ENCODE measurements at places on chromosomes 7 and 10.

DNA sequence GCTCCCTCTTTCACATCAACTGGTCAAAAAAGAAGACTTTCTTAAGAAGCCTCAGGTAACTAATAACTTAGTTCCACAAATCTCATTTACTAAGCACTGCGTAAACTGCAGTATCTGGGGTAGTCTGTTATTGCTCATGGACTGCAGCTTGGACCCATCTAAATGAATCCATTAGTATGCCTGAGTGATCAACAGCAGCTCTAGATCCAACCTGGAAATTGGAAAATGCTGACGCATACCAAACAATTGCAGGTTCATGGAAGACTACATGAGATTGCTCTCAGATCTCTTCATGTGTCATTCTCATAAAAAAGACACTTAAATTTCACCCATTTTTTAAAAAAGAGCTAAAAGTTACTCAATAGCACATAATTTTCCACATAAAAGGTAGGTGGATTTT lies 121.6 kb downstream of the IDE start:
- no peak for DNase-seq

GRCh38 chr10:14698111-14698828 lies 76.4 kb downstream of the FAM107B start:
- no peak for DNase-seq

GRCh38 chr10:17348501-17349349 lies 105.7 kb downstream of the ST8SIA6 start:
- DNase-seq: no peak

DNA sequence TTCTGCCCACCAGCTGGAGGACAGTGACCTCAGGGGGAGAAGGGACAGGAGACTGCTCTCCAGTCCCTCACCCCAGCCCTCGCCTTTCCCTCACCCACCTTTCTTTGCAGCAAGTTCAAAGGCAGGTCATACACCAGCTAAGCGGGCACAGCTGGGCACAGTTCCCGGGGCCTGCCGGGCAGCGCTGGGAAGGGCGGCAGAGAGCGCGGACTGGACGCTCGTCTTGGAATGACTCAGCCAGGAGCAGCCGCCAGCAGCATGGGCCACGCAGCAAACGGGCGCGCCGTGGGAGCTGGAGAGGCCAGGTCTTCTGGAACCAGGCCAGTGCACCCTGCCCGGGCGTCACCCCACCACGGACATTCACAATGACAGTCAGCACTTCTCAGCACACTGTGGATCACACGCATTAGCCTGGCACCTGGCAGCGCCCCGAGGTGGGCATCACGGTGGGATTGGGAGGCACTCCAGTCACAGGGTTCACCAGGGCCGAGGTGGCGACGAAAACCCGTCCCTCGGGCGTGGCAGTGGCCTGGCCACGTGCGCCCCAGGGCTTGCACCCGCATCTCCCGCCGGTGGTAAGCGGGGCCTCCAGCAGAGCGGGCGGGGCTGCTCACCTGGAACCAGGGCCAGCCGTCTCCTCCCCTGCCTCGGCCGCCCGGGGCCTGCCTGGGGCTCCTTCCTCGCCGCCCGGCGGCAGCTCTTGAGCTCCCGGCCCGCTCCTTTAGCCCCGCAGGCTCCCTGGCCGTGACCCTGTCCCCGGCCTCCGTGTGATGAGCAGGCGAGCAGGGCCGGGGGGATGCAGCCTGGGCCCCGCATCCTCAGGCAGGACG lies 29.0 kb upstream of the WDFY4 start:
- peak; percentile 40 for DNase-seq

DNA sequence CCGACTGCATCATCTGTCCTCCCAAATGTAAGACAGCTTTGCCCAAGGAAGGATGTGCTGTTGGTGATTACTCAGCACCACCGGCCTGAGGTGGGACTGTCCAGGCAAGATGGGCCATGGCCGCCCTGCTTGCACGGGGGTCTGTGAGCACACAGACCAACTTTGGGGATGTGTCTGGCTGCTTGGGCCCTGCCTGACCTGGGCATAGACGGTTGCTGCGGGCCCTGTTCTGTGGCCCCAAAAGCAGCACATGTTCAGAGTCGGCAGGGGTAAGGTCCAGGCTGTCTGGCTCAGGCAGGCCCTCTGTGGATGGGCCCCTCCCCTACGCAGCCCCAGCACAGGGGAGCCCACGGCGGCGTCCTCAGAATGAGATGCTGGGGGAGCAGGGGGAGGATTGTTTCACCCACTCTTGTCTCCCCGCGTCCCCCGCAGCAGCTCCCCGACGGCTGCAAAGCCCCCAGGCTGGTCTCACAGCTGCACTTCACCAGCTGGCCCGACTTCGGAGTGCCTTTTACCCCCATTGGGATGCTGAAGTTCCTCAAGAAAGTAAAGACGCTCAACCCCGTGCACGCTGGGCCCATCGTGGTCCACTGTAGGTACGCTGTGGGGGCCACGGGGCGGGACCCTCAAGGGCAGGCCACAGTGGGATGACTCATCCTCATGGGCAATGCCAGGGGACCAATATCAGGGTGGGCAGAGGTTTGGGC lies 58.4 kb downstream of the MKI67 start:
- no peak for DNase-seq

- no peak for DNase-seq
Observed at GRCh38 chr7:102004229-102004628, 186.8 kb downstream of the CUX1 start.

DNA sequence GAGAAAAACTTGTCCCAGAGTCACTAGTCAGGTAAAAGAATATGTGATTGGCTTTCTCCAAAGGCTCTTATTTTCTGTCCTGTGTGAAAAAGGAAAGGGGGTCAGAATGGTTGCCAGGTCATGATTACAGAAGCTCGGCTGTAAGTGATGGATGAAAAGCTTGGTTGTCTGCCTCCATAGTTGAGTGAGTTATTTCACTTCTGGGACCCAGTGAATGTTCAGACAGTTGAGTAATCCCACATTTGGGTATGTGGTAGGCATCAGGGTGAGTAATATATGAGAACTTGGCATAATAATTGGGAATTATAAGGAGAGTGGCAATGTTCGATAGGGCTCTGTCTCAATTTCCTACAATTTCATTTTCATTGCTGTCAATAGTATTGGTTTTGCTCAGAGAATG lies 72.5 kb downstream of the BBS9 start:
- DNase-seq: no peak

- DNase-seq: no peak
Observed at GRCh38 chr10:72557362-72557761, 68.5 kb downstream of the MICU1 start.

- no peak for DNase-seq
Observed at GRCh38 chr7:140079121-140079536, 16.4 kb upstream of the PARP12 start.

- no peak for DNase-seq
Observed at GRCh38 chr7:154856733-154857132, 146.2 kb downstream of the PAXIP1 start.

- DNase-seq: no peak
Observed at GRCh38 chr10:29949411-29950011, 109.9 kb downstream of the JCAD start.

Measured in activated CD4-positive, CD25-positive, alpha-beta regulatory T cell treated with anti-CD3 and anti-CD28 coated beads, Interleukin-2, amount 50 U/mL, for 72 hours (primary cell).